Stimulated activated CD4-positive, alpha-beta T cell treated with anti-CD3 and anti-CD28 coated beads, Interleukin-1b, Interleukin-23, amount 100 ng/mL, for 24 hours (primary cell): ENCODE measurements at places on chromosomes 2 and 18.

DNA sequence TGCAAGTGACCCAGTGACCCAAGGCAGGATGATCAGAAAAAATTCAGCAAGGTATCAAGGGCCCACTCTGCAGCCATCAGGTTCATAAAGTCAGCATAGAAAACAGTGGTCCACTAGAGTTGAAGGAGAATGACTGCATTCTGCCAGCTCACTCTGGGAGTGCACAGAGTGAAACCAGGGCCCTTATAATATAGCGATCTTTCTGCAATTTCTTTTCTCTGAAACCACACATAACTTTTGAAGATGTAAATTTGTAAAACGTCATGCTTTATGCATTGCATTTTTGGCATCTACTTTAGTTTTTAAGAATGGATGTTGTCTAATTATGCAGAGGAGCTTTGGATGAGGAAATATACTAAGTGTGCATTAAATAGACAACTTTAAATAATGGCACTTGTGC lies 225.0 kb upstream of the SMIM21 start:
- DNase-seq = no peak

DNA sequence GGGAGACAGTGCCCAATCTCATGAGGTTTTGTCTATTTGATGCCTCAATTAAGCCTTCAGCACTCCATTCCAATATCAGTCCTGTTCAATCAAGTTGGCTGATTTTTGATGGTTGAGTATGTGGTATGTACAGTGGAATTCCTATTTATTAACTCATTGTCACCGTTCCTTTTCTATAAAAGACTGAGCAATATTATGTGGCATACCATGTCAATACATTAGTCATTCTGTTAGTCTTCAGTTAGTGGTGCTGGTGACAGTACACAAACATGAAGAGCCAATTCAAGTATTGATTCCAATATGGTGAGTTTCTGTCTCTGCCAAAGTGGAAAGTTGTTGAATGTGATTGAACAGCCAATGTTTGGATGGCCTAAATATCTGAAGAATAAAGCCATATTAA lies 1343.9 kb downstream of the SUCLG1 start:
- DNase-seq = no peak

GRCh38 chr2:135005753-135006152 lies 41.5 kb downstream of the MAP3K19 start:
- DNase-seq = no peak

DNA sequence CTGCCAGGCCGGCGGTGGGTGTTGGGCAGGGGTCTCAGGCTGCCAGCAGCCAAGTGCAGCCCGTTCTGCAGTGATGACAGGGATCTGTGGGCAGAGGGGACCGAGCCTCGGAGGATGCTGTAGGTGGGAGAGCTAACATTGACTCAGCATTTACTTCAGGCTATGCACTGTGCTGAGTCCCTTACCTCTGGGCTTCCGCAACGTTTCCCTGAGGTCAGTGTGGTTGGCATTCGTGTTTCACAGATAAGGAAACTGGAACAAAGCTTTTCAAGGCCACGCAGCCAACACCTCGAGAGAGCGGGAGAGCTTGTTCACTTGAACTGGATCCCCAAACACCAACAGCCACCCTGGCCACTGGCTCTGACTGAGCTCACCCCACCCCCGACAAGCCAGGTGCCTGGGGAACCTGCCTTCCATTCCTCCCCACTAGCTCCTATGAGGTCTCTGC lies 839 bp upstream of the GPR148 start:
- DNase-seq = no peak

- DNase-seq = no peak
Measured at GRCh38 chr2:232809349-232810124, 33.2 kb upstream of the KCNJ13 start.
